ENCODE measurements at places on chromosomes 6 and 20.

GRCh38 chr6:157990321-157991066 lies 8.8 kb downstream of the SYNJ2 start:
- peak; percentile 34 for DNase-seq

DNA sequence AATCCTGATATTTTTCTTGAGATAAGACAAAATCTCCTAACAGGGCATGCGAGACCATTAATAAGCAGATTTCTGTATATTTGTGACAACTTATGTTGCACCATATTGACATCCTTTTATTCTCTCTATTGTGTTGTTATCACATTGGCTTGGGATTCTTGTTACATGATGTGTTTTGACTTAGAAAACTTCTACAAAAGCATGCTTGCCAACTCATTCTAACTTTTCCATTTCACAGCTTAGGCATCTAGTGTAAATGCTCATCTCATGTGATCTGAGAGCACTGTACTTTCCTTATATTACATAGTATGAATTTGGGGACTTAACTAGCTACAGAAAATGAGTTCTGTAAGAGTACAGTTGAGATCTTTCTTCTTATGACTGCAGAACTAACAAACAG lies 1040.7 kb upstream of the ADGRB3 start:
- no peak for DNase-seq

DNA sequence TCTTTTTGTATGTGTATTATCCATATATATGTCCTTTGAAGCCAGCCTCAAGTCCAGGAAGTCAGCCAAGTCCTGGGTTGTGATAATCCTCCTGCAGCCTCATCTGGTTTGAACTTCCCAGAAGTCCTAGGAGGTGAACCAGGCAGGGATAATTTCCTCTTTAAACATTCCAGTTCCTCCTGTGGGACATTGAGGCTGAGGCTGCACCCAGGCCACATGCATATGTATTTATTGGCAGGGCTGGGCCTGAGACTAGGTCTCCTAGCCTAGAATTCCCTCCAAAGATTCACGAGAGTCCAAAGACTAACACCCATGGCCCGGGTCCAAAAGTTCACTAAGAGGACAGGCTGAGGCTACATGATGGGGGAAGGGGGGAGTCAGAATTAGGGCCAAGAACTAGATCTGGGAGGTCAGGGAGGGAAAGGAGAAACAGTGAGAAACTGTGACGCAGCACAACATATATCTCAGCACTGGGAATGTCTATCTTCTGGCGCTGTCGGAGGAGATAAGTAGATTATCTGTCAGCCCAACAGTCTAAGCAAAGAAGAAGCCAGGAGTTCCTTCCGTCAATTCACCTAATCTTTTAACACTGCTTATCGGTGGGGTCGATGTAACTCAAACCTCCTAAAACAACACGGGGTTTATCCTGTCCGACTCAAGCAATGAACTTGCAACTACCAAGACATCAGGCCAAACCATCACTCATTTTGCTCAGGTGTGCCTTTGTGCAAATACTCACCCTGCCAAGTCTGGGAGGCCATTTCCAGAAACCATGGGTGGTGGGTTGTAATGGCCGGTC lies 43.3 kb downstream of the SNX5 start:
- DNase-seq, result no peak

GRCh38 chr20:45083127-45083526 lies 17.8 kb downstream of the KCNS1 start:
- no peak for DNase-seq

DNA sequence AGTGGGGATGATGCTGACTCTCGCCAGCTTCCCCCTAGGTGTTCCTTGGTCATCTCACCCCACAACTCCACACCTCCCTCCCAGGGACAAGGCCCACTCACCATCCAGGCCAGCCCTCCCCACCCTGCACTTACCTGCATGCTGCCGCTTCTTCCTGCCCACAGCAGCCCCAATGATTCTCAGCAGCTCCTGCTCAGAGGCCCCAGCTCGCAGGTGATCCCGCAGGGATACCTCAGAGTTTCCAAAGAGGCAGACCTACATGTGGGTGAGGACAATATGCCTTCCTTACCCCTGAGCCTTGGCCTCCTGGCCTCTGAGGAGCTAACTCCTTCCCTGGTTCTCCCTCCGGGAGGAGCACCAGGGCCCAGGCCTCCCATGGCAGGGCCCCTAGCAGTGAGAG lies 24.6 kb downstream of the MOCS1 start:
- DNase-seq, result no peak

DNA sequence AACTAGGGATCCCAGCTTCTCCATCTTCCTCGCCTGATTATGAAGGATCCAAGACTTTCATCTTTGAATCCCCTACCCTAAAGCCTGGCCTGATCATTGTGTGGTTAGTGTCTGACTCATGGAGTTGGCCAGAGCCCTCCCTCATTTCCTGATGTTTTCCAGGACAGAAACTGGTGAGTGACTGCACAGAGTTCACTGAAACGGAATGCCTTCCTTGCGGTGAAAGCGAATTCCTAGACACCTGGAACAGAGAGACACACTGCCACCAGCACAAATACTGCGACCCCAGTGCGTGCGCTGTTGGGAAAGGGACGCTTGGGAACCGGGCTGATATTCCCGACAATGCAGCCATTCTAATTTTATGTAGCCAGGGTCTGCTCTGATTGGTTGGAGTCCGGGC lies 4.0 kb downstream of the CD40 start:
- no peak for DNase-seq

GRCh38 chr20:63268671-63269439 lies 3.8 kb upstream of the ARFGAP1 start:
- DNase-seq, result no peak

GRCh38 chr6:38337819-38338465 lies 301.8 kb downstream of the BTBD9 start:
- no peak for DNase-seq

- no peak for DNase-seq
Observed at GRCh38 chr6:73076211-73076954, 148.9 kb downstream of the KHDC1L start.

- DNase-seq, result no peak
Observed at GRCh38 chr20:23341073-23341472, 9.5 kb upstream of the NXT1 start.

DNA sequence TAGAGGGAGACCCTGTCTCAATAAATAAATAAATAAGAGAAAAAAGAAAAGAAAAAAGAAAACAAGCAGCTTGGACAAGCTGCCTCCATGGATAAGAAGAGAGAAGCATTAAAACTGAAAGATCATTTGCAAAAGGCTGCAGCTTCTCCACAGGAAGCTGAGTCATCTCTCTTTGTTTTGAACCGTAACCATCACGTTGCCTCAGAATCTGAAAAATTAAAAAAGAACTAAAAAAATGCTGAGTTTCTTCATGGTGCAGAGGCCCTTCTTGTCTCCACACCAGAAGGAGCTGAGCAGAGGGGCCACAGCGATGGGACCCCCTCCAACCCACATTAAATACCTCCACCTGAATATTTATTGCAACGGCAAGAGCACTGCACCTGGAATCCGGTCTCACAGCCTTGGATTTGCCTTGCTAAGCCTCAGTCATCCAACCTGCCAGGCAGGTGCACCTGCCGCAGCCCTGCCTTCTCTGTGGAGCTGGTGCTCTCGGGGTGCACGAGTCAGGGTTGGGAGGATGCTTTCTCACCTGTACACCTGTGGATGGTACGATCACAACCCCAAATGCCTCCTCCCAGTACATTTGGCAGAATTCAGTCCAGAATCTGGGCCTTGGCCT lies 28.1 kb downstream of the TOX2 start:
- no peak for DNase-seq

DNA sequence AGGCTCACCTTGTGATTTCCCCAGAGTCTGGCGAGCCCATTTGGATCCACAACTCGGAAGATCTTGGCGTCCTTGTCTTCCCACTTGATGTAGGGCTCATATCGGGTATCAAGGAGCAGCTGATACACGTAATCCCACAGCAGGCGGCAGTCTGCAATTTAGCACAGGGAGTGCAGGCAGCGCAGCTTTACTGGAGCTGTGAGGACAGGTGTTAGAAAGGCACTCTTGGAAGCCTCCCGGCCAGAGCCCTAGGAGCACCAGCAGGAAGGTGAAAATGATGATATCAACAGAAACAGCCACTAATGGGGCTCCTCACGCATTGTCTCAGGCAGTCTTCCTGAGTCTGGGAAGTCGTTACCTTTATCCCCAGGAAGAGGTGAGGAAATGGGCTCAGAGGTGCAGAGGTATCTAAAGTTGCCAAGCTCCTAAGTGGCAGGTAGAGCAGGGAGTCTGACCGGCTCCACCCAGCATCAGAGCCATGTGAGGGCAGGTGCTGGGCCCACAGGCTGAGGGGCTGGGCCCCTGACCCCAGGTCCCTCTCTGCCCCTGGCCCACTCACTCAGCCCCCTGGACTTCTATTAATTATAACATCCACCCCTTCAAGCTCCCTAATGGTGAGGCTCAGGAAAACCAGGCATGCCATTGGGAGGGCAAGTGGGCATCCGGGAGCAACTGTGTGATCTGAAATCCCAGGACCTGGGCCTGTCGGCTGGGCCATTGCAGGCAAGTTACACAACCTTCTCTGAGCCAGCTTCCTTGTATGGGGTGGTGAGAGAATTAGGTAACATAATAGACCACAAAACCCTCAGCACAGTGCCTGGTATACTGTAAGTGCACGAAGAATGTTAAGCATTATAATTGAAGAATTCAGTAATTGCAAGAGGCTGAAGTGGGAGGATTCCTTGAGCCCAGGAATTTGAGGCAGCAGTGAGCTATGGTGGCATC lies 18.3 kb downstream of the ETV7 start:
- DNase-seq, result no peak

- no peak for DNase-seq
Observed at GRCh38 chr6:158416883-158417759, 104.9 kb downstream of the TULP4 start.

GRCh38 chr20:17651129-17651759 lies 30.8 kb downstream of the RRBP1 start:
- no peak for DNase-seq

DNA sequence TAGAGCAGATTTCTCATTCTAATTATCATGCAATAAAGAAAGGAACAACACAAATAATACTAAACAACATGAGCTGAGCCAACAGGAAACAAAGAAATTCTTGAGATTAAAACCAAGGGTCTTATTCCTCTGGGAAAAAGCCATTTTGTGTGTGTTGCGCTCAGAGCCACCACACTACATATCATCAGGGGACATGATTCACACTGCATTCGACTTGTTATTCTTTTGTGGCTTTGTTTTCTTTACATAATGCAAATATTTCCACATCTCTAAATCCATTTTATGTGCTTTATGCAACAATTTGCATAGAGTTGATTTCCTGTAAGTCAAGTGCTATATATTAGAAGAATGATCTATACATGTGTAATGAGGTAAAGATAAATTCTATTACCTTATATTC lies 719.6 kb downstream of the TBC1D32 start:
- DNase-seq, result no peak

DNA sequence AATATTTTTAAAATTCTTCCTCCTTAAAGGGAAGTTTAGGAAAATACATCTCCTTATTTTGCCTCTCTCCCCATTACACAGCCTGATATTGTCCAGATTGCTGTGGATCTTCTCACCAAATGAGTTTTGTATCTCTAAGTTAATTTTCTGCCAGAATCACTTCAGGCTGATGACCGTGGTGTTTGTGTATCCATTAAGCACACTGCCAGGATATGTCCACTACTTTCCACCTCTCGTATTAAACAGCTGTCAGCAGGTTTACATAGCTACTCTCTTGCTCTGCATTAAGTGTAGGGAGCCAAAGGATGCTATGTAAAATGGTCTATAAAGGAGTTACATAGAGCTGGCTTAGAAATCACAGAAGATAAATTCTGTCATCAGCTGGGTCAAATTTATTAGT lies 201.1 kb downstream of the ZFAND3 start:
- DNase-seq, result no peak

DNA sequence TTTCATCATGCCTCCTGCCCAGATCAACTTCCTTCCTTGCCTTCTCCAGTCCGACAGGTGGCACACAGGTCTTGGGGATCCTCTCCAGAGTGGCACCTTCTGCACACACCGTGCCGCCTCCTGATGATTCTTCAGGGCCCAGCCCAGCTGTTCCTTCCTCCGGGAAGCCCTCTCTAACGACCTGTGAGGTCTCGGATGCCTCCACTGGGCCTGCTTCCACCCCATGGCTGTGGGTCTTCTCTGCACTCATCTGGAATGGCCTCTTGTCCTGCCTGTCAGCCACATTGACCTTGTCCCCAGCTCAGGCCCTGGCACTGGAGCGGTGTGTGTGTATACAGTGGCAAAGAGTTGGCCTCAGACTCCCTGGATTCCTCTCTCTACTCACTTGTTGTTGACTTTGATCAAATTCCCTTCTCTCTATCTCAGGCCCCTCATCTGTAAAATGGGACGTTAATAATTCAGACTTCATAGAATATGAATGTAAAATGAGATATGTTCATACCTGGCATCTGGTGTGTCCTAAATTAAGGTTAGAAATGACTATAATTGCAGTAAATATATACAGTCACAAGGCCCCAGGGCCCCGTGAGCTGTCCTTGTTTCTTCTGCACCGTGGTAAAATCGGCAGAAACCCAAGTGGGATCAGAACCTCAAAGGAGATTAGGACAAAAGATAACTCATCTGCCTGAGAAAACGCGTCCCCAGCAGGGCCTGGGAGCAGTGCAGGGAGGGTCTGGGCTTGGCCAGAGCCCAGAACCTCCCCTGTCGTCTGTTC lies 1.5 kb downstream of the FAM210B start:
- DNase-seq, result no peak

- DNase-seq, result no peak
Observed at GRCh38 chr6:43265564-43265963, 22.3 kb downstream of the TTBK1 start.

DNA sequence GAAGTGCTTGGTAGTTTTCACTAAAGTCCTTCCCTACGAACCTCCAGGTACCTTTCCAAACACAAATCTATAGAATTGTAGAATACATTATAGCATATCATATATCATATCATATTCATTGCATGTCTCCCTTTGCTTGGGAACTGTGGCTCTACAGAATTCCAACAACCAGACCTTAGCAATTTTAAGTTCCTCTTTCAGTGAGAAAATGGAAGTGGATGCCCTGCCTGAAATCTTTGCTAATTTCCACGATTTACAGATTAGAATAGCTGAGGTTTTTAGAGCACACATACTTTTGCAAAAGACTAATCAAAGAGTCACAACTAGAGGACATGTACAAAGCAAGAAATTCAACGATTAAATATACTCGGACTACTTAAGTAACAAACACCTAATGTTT lies 78.6 kb downstream of the TNFRSF21 start:
- no peak for DNase-seq

DNA sequence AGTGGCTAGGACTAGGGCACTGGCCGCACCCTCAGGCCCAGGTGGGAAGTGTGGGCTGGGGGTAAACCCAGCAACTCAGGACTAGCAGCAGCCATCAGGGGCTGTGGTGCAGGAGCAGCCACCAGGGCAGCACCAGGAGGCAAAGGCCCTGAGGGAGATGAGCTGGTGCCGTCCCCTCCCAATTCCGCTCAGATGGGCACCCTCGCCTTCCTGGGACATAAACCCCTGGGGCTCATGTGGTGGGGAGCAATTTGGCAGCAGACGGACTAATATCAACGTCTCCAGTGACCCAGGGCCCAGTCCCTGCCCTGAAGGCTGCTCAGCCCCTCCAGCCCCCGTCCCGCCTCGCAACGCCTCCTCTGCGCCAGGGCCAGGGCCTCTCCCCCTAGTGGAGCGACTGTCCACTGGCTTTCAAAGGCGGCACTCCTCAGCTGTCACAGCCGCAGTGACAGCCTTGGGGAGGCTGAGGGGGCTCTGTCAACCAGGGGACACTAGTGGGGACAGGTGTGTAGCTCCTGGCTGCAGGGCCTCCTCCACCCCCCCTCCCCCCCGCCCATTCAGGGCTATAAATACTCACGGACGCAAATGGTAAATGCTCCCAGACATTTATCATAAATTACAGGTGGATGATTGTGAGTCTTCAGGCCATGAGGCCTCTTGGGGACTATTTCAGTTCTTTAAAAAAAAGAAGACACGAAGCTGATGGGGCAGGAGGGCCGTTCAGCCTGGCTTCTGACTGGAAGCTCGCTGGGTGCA lies 349.9 kb downstream of the ZFAND3 start:
- DNase-seq, result no peak

All from stimulated activated CD4-positive, alpha-beta T cell treated with anti-CD3 and anti-CD28 coated beads, Interleukin-15, amount 100 ng/mL, for 48 hours (primary cell).